ENCODE measurements at places on chromosomes 7 and 10.

DNA sequence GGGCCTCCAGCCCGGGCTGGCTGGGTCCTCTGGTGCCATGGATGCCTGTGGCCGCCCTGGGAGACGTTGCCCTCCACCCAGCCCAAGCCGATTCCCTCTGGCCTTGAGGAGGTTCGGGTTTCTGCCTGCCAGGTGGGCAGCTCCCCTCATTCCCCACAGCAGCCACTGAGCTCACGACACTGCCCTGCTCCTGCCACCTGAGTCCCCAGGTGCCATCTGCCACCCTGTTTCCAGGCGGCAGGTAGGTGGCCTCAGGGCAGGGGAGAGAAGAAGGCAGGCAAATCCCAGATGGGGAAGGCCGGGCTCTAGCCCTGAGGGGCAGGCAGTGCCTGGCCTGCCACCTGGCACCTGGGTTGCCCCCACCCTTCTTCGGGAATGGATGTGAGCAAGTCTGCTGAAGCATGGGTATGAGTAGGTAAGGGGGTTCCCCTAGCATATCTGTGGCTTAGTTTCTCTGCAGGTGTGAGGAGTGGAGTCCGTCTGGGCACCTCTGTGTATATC is 92.2 kb upstream of the PPIF start:
- peak overlapping the region; percentile 5 for H3K27ac ChIP-seq
- H3K36me3 ChIP-seq: no peaks in the 10 kb centered on the region
- peaks cover 23% of the 10 kb centered on the region for H3K4me1 ChIP-seq

- no peak overlapping the region for H3K27ac ChIP-seq
- no peaks in the 10 kb centered on the region for H3K4me1 ChIP-seq
- peaks cover 16% of the 10 kb centered on the region for H3K27me3 ChIP-seq
- no peaks in the 10 kb centered on the region for H3K36me3 ChIP-seq
- no peak for DNase-seq
Observed at GRCh38 chr7:31077484-31078362, 25.6 kb downstream of the ADCYAP1R1 start.

DNA sequence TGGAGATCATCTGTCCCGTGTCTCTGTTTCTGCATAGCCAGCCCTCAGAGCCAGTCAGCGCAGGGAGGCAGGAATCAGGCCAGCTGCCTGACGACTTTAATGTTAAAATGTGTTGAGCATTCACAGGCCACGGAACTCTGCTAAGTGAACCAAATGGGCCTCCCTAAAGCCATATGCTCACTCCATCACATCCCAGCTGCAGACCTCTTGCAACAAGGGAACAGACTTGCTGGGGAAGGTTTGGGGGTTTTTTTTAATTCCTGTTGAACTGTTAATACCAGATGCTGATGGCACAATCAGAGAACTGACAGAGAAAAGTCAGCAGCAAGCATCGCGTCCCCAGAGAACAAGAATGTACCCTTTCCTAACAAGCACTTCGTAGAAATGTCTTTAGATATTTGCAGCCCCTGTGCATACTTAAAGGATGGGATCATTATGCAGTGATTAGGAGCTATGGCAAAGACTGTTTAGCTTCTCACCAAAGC is 900.4 kb upstream of the AUTS2 start:
- no peak for DNase-seq
- H3K4me3 ChIP-seq: no peak overlapping the region
- H3K27ac ChIP-seq: no peak overlapping the region

- H3K4me3 ChIP-seq: no peak overlapping the region
Observed at GRCh38 chr10:118805146-118805545, 50.4 kb upstream of the CACUL1 start.

- peaks cover 5% of the 10 kb centered on the region for H3K27me3 ChIP-seq
- no peak for DNase-seq
- no peak overlapping the region for H3K27ac ChIP-seq
- no peaks in the 10 kb centered on the region for H3K36me3 ChIP-seq
- H3K4me1 ChIP-seq: no peaks in the 10 kb centered on the region
Observed at GRCh38 chr10:125627646-125628045, 55.3 kb downstream of the TEX36 start.

- no peaks in the 10 kb centered on the region for H3K27me3 ChIP-seq
- H3K36me3 ChIP-seq: peaks cover 5% of the 10 kb centered on the region
- peak overlapping the region; percentile 23 for H3K4me3 ChIP-seq
- DNase-seq: peak; percentile 53
Observed at GRCh38 chr7:155198901-155199845, 98.5 kb upstream of the INSIG1 start.

DNA sequence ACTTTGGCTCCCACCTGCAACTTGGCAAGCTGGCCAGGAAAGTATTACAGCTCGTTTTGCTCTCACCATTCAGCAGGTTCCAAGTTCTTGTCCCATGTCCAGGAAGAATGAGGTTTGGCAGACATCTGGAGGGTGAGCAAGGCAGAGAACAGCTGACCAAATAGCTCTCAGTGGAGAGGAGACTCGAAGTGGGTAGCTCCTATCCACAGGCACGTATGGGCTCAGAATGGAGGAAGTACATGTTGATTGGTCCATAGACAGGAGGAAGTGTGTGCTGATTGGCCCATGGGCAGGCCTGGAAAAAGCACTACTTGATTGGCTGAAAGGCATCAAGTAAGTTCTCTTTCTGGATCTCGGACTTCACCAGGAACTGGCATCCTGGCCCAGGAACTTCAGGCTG is 3.0 kb upstream of the NCAPG2 start:
- H3K27ac ChIP-seq: peak overlapping the region; percentile 13
- H3K27me3 ChIP-seq: no peaks in the 10 kb centered on the region
- DNase-seq: no peak
- H3K4me1 ChIP-seq: peaks cover 33% of the 10 kb centered on the region
- H3K36me3 ChIP-seq: peaks cover 11% of the 10 kb centered on the region
- no peak overlapping the region for H3K4me3 ChIP-seq

GRCh38 chr10:90141791-90142190 is 440.4 kb downstream of the KIF20B start:
- no peak overlapping the region for H3K27ac ChIP-seq
- no peaks in the 10 kb centered on the region for H3K36me3 ChIP-seq
- no peak overlapping the region for H3K4me3 ChIP-seq
- no peaks in the 10 kb centered on the region for H3K4me1 ChIP-seq
- no peak for DNase-seq

DNA sequence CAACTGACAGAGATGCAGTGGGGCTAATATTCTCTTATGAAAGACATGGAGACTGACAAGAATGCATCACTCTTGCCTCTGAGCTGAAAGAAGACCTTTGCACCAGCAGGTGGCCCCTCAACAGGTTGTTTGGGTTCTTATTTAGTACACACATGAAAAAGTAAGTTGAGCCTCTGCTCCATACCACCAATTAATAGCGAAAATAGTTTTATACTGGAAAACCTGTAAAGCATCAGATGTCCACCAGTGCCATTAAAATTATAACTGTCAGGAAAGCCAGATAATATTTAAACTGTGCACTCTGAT is 26.3 kb upstream of the FAM13C start:
- no peak overlapping the region for H3K4me3 ChIP-seq
- no peak for DNase-seq
- H3K4me1 ChIP-seq: no peaks in the 10 kb centered on the region
- no peaks in the 10 kb centered on the region for H3K27me3 ChIP-seq

Measured in activated naive CD8-positive, alpha-beta T cell treated with anti-CD3 and anti-CD28 coated beads, Interleukin-2, amount 50 U/mL, for 24 hours (primary cell).